LoVo (cell line): ENCODE measurements at places on chromosomes 4 and X.

- no peak for DNase-seq
Measured at GRCh38 chr4:14184265-14184664, 556.7 kb upstream of the BOD1L1 start.

GRCh38 chr4:17288151-17288550 is 223.7 kb downstream of the QDPR start:
- DNase-seq = no peak

DNA sequence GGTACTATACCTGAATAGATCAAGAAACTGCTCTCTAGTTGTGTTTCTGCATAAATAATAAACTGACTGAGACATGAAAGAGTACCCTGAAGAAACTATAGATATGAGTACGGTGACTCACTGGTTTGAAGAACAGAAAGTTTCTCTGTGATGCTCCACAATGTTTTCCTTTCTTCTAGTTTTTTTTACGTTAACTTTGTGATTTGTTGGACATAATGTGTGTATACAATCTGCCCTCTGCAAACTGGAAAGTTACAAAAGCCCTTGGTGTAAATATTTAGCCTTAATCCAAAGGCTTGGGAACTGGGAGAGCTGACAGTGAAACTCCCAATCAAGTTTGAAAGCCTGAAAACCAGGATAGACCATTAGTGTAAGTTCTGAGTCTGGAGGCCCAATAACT is 31.6 kb upstream of the PAPSS1 start:
- DNase-seq = no peak

- DNase-seq = peak; percentile 39
Measured at GRCh38 chr4:63717384-63717783, 691.9 kb downstream of the TECRL start.

DNA sequence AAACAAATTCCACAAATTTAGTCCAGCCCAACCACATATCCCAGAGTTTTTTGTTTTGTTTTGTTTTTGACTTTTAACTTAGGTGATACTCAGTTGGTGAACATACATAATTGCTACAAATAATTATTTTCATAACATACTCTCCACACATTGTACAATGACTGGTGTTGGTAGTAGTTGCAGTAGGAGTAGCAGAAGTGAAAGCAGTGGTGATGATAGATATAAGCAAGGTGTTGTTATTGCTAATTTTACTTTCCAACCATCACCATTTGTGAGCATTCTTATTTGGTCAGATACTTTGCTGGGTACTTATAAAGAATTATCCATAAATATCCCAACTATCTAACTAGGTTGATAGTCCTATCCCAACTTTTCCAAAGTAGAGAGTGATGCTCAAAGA is 47.3 kb downstream of the ARHGAP24 start:
- no peak for DNase-seq

DNA sequence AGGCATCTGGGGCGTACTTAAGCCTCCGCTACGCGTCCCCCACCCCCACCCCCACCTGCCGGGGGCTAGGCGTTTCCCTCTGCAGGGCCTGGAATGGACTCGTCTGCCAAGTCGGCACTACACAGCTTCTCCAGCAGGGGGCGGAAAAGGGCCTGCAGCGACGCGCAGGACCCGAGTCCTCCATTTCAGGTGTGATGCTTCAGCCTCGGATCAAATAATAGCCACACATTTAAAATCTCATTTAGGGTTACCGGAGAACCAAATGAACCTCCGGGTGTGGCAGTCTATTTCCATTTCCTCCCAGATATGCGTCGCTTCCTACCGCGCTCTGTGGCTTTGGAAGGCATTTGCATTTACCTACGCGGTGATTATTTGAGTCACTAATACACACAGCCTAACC is 2.9 kb downstream of the PAK3 start:
- DNase-seq = no peak

DNA sequence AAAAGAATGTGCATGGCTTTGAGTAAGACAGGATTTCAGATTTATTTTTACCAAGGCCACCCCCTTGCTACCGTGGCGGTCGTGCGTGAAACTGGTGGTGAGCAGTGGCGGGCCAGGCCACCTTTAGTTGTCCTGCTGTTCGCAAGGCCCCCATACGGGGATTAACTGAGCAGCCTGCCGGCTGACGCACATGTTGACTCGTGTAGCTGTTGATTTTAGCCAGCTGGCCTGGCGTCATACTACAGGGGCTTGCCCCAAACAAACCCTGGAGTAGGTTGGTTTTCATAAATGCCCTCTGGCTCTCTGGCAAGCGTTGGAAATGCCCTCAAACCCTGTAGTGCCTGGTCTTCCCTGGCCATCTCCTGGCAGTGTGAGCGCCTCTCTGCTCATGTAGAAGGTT is 28.4 kb downstream of the WFS1 start:
- DNase-seq = no peak

DNA sequence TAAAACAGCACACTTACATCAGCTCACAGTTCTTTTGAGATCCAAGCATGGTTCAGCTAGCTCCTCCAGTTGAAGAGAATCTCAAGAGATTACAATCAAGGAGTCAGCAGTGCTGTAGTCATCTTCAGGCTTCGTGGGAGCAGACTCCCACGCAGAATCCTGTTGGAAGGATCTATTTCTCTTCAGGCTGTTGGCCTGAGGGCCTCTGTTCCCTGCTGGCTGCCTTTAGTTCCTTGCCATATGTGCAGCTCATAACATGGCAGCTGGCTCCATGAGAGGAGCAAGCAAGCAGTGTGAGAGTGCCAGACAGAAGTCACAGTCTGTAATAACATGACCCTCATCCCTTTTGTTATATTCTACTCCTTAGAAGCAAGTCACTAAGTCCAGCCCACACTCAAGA is 168.6 kb downstream of the COX18 start:
- DNase-seq = no peak

GRCh38 chrX:122869171-122869570 is 314.9 kb upstream of the GRIA3 start:
- no peak for DNase-seq

DNA sequence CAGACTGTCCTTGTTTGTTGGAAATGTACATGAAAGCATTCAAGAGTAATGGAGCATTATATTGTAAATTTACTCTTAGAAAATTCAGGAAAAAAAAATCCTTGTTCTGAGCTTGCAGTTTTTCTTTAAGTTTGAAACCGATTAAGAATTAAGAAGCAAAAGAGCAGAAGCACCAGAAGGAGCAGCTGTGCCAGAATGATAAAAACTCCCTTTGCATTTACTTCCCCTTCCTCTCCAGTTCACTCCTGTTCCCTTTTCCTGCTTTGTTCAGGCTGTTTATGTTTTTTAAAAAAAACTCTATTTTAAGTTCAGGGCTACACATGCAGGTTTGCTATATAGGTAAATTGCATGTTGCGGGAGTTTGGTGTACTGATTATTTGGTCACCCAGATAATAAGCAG is 90.3 kb downstream of the ATOH1 start:
- no peak for DNase-seq

- no peak for DNase-seq
Measured at GRCh38 chrX:44898411-44899221, 25.6 kb downstream of the KDM6A start.

GRCh38 chr4:112423591-112423990 is 92.4 kb downstream of the NEUROG2 start:
- DNase-seq = no peak

DNA sequence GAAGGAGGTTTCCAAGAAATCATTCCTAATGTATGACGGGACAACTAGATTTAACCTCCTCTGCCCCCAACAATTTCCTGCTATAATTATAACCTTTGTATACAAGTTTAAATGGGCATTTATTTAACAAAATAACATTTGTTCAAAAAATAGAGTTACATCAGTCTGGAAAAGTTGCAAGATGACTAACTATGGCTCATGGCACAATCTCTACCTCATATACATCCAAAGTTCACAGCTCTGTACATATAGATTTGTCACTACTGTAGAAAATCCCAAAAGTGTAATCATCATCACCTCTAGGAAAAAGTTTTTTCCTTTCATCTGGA is 3.8 kb upstream of the RPS6KA3 start:
- DNase-seq = no peak

GRCh38 chrX:66126662-66127061 is 37.4 kb upstream of the HEPH start:
- no peak for DNase-seq

GRCh38 chrX:45126158-45126557 is 74.5 kb downstream of the DIPK2B start:
- DNase-seq = no peak

- DNase-seq = no peak
Measured at GRCh38 chr4:7340553-7341433, 93.9 kb downstream of the PSAPL1 start.

GRCh38 chr4:1488357-1488756 is 82.1 kb upstream of the NKX1-1 start:
- no peak for DNase-seq

DNA sequence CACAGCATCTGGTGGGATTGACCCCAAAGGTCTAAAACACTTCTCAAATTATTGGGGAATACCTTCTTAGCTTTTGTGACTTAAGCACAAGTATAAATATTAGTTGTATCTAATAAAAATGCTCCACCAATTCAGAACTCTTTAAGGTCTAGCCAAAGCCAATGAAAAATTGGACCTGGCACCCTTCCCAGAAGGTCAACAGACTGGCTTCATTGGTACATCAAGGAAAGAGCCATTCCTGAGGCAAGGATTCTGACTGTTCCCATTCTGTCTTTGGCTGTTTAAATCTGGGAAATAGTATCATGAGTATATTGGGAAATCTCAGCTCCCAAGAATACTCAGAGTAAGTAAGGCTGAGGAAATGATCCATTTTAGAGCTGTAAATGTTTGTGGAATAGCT is 153.0 kb upstream of the TRPC5 start:
- DNase-seq = no peak

DNA sequence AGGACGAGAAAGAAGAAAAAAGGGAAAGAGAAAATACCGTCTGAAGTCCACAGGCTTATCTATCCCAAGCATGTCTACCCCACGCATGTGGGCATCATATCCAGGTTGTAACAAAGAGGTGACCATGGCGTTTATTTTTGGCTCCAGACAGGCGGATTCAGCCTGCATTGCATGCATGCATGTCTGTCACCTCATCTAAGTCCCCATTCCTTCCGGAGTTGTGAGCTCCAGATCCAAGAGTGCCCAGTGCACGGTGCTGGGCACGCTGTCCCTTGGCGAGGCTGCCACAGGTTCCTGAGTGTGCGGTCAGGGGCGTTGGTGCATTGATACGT is 905 bp upstream of the GALNTL6 start:
- no peak for DNase-seq

DNA sequence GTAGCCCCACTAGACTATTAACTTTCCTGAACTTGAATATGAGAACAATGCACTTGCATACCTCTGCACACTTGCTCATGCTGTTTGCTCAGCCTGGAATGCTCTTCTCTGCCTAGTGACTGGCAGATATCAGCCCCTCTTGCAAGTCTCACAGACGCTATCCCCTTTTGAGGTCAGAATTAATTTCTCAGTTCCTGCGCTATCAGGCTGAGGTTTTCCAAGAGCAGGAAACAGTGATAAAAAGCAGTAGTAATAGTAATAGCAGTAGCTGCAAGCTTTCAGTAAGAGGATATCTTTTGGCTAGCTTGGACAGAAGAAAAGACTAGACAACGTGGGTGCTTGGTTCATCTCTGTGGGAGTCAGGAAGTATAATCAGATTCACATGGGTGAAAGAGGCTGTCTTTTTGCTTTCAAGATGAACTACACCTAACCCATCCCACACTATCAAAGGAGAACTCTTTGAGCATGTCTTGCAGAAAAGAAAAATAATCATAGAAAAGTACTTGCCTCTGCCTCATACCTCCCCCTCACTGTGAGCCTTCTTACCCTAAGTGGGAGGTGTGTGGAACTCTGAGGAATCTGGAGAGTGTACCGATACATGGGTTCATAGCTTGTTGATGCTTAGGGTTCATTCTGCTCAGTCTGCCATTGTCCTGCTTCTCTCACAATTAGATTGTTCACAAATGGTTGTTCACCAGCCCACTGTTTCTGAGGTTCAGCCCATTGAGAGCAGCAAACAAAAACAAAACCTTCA is 11.3 kb upstream of the DRP2 start:
- no peak for DNase-seq
